ENCODE measurements at places on chromosomes 11 and 22.
A peak's percentile ranks its signal among the peaks of the same experiment; 100 is the strongest.

GRCh38 chr11:61554172-61554988 is 26.5 kb downstream of the SYT7 start:
- peak; percentile 60 for DNase-seq

GRCh38 chr11:92149996-92150395 is 74.6 kb upstream of the FAT3 start:
- DNase-seq: no peak

DNA sequence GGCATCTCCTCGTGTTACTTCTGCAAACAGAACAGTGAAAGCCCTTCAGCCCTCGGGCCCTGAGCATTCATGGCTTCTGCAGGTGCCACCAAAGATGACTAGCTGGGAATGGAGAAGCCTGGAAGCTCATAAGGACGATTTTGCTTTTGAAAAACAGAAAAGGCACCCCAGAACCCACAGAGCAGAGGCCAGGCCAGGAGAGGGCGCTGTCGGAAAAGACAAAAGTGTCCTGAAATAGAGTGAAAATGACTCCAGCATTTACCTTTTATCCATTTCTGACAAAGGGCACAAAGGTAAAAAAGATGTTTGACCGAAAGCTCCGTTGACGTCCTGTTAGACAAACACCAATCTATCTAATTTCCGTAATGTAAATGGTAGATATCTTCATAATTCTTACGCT is 37.6 kb downstream of the ZNF195 start:
- DNase-seq: peak; percentile 78

- no peak for DNase-seq
Observed at GRCh38 chr11:74783241-74783871, 34.7 kb downstream of the RNF169 start.

GRCh38 chr11:129694966-129695365 is 120.7 kb upstream of the TMEM45B start:
- no peak for DNase-seq

DNA sequence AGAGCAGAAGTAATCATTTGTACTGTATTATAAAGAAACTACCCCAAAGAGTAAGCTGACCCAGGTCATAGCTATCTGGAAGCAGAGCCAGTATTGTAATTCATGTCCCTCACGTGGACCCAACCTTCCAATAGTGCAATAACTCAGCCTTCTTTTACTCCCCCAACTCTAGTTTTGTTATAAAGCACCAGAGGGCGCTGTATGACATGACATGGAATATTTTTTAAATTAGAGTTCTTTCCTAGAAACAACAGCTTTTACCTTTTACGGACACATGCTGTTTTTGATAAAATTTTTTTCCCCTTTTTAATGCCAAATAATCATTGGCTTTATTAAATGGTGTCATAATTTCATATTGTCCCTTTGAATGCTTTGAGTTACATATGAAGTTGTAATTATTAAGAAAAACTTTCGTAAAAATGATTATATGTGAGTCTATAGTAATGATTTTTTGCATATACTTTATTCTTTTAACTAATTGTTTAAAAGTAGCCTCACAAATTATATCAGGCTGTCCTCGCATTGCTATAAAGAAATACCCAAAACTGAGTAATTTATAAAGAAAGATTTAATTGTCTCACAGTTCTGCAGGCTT is 76.9 kb downstream of the DKK3 start:
- DNase-seq: peak; percentile 11
